ENCODE measurements at places on chromosomes 6 and 20.

DNA sequence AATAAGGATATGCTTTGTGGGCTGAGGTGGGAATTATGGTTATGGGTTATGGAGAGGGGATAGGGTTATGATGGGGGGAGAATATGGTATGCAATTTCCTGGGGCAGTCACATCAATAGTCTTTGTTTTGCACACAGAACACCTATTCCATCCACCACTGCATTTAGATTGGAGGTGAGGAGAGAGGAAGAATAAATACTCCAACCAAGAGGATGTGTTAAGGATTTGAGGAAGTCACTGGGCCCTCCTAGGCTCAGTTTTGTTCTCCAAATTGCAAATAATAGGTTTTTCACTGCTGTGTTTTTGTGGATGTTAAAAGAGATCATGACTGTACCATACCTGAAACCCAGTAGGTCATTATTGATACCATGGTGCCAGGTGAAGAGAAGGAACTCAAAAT is 29.5 kb upstream of the SIRPG start:
- DNase-seq: no peak

GRCh38 chr20:47875297-47876025 is 90.2 kb upstream of the SULF2 start:
- no peak for DNase-seq

GRCh38 chr6:169890049-169890448 is 138.6 kb downstream of the ERMARD start:
- DNase-seq: no peak

- DNase-seq: no peak
Measured at GRCh38 chr20:24164360-24164759, 175.8 kb upstream of the GGTLC1 start.

DNA sequence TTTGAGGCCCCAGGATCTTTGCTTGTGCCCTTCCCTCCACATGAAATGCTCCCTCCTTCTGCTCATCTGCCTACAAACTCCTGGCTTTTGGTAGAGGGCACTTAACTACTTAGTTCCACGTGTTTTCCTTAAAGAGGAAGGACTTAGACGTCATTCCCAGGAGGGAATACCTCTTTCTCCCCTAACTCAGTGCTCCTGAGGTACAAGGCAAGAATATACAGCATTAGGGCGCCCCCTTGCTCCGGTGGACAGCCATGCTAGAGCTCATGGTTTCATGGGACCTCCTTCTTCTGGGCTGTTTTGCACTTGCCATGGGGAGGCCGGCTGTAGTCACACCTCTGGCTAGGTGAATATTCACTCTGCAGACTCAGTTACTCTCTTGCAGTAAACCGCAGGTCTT is 93.8 kb upstream of the LY86 start:
- DNase-seq: no peak

GRCh38 chr6:143139239-143139784 is 78.6 kb downstream of the AIG1 start:
- no peak for DNase-seq

GRCh38 chr6:73932866-73933265 is 236.9 kb downstream of the CD109 start:
- no peak for DNase-seq

DNA sequence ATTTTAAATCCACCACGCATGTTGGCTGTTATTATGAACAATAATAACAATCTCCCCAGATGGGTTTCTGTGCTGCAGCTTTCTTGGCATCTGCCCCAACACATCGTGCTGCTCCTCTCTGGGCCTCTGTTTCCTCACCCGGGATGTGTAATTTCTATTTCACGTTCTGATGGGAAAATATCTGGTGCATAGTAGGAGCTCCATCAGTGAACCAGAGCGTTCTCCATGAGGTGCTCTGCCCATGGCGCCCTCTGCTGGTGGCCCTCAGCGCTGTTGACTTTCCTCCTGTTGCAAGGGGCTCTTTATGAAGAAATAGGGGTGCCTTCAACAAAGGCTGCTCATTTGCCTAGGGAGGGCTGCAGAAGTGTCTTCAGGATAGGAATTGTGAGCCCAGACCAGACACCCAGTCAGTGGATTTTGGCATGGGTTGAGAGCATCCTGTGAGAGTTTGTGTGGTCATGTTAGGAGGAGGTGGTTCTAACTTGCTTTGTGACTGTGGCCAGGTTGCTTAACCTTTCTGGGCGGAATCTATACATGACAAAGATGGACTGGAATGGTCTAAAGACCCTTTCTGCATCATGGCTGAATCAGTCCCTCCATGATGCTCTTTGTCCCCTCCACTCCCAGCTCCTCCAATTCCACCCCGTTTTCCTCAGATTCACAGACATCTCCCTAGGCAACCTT is 8.1 kb downstream of the SCRT2 start:
- DNase-seq: peak; percentile 45

GRCh38 chr20:31968291-31969126 is 558 bp downstream of the XKR7 start:
- DNase-seq: peak; percentile 62

DNA sequence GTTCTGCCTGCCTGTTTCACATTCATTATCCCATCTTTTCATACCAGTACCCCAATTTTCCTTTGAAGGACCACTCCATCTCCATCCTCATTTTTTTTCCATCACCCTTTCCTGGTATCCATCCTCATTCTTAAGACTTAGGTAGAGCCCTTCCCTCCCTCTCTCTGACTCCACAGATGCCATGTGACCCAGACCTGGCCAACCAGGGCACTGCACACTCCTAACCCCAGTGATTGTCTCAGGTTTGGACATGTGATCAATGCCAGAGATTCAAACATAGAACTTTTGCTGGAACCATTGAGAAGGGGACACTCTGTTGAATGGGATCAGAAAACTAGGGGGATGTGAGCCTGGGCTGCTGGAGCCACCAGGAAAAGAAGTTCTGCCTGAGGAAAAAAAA is 39.1 kb upstream of the NFATC2 start:
- no peak for DNase-seq

DNA sequence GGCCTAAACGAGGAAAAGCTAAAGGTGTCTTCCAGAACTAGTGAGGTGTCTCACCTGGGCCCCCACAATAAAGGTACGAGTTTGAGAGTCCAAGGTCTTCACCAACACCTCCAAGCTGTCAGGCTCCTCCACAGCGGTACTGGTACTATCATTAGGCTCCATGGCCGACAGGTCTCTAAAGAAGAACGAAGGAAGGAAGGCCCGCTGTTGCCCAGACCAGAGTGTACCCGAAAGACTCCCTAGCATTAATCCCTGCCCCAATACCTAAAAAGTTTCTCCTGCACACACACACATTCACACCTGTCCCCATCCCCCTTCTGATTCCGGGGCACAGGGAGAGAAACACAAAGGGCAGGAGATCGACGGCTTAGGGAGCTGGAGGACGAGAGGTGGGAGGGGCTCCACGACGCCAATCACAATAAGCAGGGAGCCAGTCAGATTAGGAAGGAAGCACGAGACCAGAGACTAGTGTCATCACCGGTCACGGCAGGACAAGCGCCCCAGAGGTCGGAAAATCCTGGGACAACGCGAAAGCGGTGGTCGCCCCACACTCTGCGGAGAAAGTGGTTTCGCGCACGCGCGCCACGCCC is 764 bp downstream of the BAG6 start:
- no peak for DNase-seq

GRCh38 chr20:44745598-44746366 is at the start of gene KCNK15:
KCNK15 (plus strand) TSS chr20:44745865; CDS start chr20:44745911, 46 bp downstream.
- no peak for DNase-seq

GRCh38 chr6:165511807-165512206 is 151.2 kb downstream of the PDE10A start:
- no peak for DNase-seq

DNA sequence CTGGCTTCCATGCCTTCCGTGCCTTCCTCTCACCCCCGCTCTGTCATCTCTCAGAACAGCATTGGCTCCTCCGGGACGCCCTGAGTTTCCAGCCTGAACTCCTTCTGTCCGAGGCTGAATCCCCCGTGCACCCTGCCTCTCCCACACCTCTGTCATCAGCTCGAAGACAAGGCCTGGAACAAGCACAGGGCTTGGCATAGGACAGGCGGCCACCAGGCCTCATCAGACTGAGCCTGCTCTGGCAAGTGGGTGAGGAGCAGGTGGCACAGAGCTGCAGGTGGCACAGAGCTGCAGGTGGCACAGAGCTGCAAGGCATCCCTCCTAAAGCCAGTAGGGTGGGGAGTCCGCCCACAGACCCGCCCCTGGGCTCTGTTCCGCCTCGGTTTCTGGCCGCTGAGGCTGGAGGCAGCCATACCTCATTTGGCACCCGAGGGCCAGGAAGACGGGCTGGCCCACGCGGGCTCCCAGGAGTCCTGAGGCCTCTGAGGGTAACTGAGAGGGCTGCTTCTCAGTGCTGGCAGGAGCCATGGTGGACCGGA is 60.2 kb downstream of the EZR start:
- DNase-seq: no peak

DNA sequence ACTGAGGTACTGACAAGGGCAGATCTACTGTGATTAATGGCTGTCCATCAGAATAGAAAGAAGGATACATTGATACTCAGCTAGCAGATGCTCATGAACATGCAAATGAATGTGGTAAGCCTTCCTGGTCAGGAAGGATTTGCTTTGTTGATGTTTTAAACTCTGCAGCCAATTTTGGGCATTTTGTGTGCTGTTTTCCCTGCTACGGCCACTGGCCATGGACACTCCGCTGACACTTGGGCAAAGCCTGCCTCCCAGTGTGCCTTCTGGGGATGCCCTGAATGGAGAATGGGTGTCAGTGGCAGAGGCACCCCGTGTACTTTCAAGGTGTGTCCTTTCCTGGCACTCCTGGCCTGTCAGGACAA is 113.1 kb downstream of the SOBP start:
- no peak for DNase-seq

DNA sequence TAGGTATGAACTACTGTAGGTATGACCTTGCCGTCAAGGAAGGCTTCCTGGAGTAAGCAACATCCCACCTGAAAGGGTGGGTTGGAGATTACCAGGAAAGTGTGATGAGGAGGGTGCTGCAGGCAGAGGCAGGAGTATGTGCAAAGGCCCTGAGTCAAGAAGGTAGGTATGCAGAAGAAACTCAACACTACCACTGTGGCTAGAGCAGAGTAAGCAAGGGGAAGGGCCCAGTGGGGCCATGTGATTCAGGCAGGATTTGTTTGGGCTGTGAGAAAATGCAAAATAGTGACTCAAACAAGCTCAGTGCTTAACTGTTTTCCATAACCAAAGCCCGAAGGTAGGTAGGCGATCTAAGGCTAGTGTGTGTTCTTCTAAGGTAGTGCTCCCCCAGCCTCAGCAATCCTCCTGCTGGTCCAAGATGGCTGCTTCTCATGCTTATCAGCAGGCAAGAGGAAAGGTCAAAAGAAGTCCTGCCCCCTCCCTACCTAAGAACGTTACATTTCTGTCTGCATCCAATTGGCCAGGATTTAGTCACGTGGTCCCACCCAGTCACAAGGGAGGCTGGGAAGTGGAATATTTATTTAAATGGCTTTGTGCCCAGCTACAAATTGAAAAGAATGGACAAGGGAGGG is 36.2 kb upstream of the HMGA1 start:
- no peak for DNase-seq

GRCh38 chr6:39357998-39358686 is 35.6 kb upstream of the KCNK16 start:
- DNase-seq: no peak

GRCh38 chr20:9889270-9889981 is 50.5 kb upstream of the PAK5 start:
- DNase-seq: no peak

DNA sequence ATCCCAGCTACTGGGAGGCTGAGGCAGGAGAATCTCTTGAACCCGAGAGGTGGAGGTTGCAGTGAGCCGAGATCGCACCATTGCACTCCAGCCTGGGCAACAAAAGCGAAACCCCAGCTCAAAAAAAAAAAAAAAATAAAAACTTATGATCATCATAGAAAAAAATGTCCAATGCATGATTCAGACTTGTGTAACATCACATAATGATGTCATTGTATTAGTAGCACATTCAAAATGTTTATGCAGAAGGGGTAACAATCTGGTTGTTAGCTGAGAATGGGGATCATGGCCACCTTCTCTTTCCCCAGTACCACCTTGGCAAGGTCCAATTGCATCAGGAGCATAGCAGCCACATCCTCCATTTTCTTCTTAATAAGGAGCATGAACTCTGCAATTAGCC is 137.6 kb upstream of the MARCKS start:
- no peak for DNase-seq

DNA sequence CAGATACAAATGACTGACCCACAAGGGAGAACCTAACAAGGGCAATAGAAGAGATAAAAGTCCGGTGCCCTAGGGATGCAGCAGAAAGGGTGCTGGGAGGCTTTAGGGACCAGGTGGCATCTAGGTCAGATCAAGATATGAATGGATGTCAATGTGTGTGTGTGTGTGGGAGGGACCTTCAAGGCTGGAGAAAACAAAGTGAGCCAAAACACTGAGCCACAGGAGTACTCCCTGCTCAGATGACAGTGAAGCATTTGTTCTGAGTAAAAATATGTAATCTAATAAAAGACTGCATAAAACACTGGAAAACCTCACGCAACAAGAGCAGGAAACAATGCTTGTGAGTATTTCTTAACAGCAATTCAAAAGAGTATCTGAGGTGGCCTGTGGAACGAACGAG is 28.2 kb downstream of the ZNF337 start:
- no peak for DNase-seq

- DNase-seq: no peak
Measured at GRCh38 chr6:1406306-1407072, 17.1 kb downstream of the FOXF2 start.

GRCh38 chr20:25148982-25149846 is 46.3 kb upstream of the ENTPD6 start:
- DNase-seq: no peak

DNA sequence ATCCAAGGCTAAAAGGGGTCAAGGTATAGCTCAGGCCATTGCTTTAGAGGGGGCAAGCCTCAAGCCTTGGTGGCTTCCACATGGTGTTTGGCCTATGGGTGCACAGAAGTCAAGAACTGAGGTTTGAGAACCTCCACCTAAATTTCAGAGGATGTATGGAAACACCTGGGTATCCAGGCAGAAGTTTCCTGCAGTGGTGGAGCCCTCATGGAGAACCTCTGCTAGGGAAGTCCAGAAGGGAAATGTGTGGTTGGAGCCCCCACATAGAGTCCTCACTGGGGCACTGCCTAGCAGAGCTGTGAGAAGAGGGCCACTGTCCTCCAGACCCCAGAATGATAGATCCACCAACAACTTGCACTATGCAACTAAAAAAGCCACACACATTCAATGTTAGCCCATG is 678.7 kb upstream of the ADGRB3 start:
- DNase-seq: no peak

- DNase-seq: no peak
Measured at GRCh38 chr20:23669866-23670265, 19.0 kb downstream of the CST4 start.

- DNase-seq: no peak
Measured at GRCh38 chr6:89347825-89348224, 4.7 kb downstream of the UBE2J1 start.

- DNase-seq: no peak
Measured at GRCh38 chr6:134049176-134049575, 3.2 kb downstream of the SLC2A12 start.

Data from activated CD4-positive, CD25-positive, alpha-beta regulatory T cell (primary cell).